Kasumi-1 (cell line): ENCODE measurements at places on chromosomes 1 and 21.

GRCh38 chr1:57072401-57073110 is 106.7 kb upstream of the C8B start:
- DNase-seq, result no peak

GRCh38 chr21:24826822-24827221 is 780.5 kb downstream of the MRPL39 start:
- no peak for DNase-seq

GRCh38 chr1:162197615-162198421 is 128.3 kb downstream of the NOS1AP start:
- no peak for DNase-seq

GRCh38 chr1:41239988-41240610 is 2.0 kb downstream of the SCMH1 start:
- DNase-seq, result peak; percentile 69

DNA sequence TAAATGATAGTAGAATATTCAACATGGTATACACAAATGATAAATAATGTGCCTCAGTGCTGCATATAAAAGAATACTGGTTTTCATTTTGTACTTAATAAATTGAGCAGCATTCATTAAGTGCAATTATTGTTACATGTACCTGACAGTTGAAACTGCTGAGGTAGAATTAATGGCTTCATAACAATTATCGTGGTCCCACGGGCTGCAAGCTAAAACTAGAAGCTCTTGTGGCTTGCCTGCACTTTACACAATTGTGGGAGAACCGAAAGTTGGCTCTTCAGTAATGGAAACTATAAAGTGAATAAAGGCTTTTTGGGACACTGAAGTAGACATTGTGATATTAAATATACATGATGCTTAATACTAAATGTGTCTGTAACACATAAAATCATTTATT is 23.2 kb downstream of the INSL5 start:
- no peak for DNase-seq

DNA sequence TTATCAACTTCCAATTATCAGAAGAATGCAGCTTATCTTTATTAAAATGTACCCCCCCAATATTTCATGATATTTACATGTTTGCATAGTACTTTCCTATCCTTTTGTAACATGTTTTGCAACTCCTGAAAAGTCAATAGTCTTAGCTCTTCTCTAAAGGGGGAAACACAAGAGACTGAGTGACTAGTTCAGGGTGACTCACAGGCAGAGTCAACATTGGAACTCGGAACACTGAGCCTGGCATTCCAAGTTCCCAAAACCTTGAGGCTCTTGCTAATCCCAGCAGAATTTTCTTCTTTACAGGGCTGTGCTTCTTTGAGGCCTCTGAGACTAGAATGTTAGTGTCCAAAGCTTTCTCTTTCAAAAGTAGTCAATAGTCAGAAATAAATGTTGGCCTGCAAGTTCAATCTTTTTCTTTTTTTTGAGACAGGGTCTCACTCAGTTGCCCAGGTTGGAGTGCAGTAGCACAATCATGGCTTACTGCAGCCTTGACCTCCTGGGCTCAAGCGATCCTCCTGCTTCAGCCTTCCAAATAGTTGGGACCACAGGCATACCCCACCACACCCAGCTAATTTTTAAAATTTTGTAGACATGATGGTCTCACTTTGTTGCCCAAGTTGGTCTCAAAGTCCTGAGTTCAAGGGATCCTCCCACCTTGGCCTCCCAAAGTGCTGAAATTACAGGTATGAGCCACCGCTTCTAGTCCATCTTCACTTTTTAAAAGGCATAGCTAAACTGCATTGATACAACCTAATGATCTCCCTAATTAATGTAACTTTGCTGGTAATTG is 37.5 kb downstream of the ZNF281 start:
- DNase-seq, result no peak

GRCh38 chr1:26003756-26004155 is 5.9 kb upstream of the PAFAH2 start:
- DNase-seq, result no peak

GRCh38 chr1:183914891-183915290 is 110.0 kb downstream of the RGL1 start:
- no peak for DNase-seq

GRCh38 chr1:23601135-23601967 is 42.0 kb upstream of the ID3 start:
- no peak for DNase-seq

DNA sequence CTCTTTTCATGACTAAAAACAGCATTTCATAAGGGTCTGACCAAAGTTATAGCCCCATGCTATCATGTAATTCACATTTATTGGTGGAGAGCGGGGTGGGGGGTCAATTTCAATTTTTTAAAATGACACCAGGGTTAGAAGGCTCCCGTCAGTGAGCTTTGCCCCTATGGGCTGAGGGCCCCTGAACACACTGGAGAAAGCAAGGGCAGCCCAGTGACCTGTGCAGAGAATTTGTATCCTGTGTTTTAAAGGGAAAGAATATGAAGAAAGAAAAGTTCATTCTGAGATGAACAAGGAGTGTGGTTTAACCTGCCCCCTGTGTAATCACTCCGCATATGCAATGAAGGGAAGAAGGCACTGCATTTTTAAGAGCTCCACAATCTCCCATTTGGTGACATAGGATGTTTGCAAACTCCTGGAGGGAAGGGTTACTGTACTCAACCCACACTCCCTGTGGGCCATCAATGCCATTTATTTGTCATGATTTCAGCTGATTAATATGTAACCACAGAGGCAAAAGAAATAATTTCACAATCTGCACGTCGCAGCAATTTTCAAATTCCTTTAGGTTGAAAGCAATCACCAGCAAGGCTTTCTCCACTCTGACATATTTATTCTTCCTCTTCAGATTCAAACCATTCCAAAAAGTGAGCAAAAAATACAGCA is 95.6 kb downstream of the ZNF281 start:
- DNase-seq, result no peak

DNA sequence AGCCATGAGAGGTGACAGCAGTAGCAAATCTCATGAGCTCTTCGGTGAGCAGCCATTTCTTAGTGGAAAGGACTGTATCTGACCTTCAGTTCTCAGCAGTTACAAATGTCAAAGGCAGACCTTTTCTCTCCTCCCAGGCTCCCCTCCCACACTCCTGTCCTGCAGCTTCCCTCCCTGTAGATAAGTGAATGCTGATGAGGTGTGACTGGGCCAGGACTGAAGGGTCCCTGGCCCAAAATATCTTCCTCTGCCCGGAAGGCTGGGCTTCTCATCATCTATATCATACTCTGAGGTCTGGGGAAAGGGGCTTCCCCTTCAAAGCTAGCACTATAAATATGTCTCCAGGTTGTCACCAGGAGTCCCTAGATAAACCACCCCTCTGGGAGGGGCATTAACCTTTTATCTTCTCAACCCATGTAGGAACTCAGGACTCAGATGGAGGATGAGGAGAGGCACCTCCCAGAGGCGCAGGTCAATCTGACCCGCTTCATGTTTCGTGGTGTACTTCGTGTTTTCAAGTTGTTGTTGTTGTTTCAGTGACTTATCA is 3.6 kb upstream of the ADAMTSL4 start:
- no peak for DNase-seq

DNA sequence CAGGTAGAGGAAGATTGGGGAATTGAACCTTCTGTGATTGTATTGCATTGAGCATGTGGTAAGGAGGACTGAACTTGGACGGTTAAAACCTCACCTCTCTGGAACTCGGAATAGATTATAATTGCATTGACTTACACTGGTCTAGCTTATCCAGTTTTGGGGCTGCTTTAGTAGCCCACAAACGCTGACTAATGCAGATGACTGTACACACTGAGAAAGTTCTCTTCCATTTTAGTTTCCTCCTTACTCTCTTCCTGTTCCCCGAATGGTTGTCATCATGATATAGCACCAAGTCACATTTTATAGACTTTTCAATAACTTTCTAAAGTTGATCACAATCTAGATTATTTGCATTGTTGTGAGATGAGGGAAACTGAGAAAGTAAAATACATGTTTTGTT is 78.2 kb downstream of the NFIA start:
- DNase-seq, result no peak

- DNase-seq, result no peak
Observed at GRCh38 chr1:98028800-98029199, 108.0 kb upstream of the DPYD start.

- DNase-seq, result no peak
Observed at GRCh38 chr1:91912266-91912665, 26.3 kb upstream of the TGFBR3 start.

- no peak for DNase-seq
Observed at GRCh38 chr1:14598007-14598497, 433 bp upstream of the KAZN start.

DNA sequence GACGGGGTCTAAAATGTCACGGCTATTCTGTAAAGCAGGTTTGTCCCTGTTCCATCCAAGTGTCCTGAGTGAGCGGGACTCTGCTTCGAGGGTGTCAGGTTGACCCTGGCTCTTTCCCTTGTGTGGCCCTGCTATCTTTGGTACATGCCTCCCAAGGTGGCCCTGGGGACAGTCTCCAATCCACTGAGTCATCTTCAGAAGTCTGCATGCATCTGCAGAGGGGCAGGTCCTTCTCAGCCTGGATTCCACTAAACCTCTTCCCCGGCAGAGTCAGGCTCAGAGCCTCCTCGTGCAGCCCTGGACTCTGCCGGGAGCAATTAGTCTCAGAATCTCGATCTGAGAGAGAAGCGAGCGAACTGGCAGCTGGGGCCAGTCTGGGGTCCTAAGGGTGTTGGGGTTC is 50.1 kb upstream of the KCNJ15 start:
- DNase-seq, result no peak

GRCh38 chr1:156705918-156706656 is 704 bp upstream of the CRABP2 start:
- DNase-seq, result peak; percentile 18

DNA sequence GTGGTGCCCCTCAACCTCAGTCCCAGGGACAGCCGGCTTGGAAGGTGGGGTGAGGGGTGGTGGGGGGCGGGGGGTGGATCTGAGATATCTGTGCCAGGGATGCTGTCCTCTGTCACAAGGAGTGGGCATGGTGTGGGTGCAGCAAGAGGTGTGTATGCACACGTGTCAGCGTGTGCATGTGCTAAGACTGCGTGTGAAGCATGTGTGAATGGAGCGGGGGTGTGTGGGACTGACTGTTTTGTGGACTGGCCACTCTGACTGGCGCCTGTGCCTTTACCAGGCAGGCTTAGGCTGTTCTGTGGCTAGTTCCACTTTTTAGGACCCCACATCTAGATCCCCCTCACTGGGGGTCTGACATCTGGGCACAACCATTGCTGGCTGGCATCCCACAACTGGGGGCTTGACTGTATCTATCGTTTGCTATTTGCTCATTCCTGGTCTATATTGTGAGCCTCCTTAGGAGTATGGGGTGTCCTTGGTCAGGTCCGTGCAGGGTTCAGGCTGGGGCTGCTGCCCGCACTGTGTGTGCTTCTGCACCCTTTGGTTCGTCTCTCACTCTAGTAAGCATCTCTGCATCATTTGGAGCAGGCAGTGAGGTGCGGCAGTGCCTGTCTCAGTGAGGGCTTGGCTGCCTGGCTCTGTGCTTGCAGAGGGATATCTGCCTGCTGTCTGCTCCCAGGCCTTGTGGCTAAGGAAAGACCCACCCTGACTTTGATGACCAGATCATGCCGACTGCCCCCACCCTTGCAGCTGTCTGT is 1.9 kb downstream of the AMPD2 start:
- DNase-seq, result no peak

GRCh38 chr1:10249808-10250457 is 39.6 kb downstream of the KIF1B start:
- no peak for DNase-seq

- DNase-seq, result no peak
Observed at GRCh38 chr1:71463144-71463543, 382.3 kb upstream of the ZRANB2 start.

GRCh38 chr1:172135076-172135672 is 285.3 kb upstream of the C1orf105 start:
- no peak for DNase-seq

- DNase-seq, result no peak
Observed at GRCh38 chr1:94954263-94955220, 27.6 kb upstream of the CNN3 start.

DNA sequence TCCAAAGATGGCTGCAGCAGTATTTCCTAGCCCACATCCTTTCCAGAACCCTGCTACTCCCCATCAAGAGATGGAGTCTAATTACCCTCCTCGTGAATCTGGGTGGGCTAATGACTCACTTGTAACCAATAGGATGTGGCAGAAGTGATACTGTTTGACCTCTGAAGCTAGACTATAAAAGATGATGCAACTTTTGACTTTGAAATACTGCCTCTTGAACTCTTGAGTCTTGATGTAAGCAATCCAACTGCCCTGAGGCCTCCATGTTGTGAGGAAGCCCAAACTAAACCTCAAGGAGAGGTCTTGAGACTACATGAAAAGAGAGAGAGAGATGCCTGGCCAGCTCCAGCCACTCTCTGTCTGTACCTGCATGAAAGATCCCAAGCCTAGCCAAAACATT is 29.5 kb downstream of the LMO4 start:
- DNase-seq, result no peak

DNA sequence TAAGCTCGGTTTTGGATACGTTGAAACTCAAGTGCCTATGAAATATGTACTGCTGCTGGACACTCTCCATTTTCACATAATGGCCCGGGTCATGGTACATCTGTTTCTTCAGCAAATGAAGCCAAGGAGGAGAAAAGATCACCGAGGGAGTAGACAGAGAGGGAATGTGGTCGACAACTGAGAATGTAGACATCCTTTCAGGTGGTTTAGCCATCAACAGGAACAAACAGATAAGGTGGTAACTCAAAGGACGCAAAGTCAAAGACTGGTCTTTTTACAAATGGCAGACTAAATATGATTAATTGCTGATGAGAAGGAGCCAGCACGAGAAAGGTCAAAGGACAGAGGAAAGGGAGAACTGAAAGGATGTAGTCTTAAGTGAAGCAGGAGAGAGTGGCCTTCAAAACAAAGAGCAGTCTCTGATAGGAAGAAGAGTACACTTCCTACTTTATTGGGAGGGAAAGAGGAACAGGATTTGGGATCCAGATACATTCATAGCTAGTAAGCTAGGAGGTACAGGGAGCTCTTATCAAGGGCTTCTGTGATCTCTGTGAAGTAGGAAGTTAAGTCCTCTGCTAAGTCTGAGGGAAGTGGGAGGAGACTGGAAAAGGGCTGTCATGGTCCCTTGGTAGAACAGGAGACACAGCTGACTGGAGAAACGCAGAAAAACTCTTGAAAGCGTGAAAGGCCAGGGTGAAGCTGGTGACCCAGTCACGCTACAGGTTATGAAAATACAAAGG is 28.3 kb downstream of the NUP133 start:
- DNase-seq, result peak; percentile 88

DNA sequence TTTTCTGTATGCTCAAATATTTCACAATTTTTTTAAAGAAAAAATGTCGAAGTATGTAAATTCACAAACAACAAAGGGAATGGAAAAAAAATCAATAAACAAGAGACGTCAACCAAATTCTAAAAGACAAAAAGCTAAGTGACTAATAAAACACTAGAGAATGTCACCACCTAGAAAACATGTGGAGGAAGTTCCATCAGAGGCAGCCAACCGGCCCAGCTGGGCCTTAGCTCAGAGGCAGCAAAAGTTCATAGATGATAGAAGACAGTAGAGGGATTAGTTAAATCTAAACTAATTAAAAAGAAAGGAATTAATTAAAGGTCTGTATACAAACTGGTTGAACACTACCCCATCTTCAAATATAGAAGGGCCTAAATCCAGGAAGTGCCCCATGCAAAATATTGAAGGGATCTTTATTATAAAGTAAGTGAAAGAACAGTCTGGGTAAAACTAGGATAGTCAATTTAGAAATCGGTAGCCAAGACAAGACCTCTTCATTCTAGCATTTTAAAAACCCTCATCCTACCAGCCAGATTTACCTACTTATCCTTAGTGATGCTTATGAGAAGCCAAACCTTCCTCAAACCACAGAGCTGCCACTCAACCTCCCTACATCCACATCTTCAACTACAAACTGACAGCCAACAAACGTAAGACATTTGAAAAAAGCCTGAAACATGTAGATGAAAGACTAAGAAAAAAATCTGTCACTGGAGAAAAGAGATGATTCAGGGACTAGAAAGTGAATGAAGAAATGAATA is 23.7 kb downstream of the MRPL39 start:
- no peak for DNase-seq
